ENCODE measurements at places on chromosomes 11 and 22.

DNA sequence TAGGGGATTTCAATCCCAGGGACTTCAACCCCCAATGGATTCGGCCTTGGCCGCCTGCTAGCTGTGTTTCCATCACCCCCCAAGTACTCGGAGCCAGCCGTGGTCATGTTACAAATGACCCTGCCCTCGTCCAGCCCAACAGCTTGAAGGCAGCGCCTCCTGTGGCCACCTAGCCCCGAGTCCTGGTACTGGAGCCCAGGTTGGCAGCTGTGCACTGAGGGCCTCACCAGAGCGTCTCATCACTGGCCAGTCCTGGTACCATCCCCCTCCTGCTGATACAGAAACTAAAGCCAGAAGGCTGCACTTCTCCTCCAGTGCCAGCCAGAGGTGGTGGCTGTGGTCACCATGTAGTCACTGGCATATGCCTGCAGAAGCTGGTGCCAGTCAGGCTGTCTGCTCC is 44.9 kb upstream of the FADD start:
- DNase-seq, result no peak

DNA sequence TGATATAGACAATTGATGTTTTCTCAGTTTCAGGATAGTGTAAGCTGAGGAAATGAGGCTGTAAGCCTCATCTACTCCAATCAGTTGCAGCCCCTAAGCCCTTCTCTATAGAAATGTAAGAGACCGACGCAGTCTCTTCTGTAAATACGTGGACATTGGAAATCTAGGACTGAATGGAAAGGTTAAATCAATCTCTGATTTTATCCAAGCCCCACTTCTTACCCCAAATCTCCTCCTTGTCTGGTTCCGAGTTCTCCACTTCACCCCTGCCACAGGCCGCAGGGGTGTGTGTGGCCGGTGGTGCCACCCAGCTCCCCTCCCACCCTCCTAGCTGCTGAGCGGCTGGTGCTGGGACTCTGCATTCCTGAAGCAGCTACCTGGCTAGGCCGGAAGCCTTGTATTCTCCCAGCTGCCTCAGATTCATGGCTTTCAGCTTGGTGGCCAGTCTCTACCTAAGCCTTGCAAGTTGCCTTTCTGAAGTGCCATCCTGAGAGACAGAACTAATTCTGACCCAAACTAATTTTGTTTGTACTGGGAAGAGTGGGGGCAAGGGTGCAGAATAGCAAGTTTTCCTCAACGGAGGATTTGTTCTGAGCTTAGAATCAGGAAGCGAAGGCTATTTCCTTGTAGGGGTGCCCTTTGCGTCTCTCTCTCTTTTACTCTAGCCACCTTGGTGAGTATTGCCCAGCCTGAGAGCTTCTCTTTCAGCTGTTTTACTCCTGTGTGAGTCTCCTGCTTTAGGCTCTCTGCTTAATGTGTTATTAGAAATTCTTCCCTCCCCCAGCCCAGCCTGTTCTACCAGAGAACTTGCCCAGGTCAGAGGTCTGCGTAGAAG is 749 bp downstream of the VWA5A start:
- DNase-seq, result no peak

DNA sequence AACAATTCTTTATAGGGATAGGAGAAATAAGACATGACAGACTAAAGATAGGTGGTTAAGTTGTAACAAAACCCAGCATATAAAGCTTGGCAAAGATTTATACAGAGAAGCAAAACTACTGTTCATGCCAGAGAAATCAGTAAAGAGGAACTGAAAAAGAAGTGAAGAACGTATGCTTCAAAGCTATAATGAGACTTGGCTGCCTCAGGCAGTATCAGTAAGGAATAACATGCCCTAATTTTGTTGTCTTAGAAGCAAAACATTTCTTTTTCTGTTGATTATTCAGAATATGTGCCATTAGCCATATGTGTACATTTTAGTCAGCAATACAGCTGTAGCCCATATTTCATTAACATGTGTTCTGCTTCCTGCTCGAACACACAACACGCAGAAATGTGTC is 403.2 kb downstream of the NELL1 start:
- no peak for DNase-seq

- no peak for DNase-seq
Measured at GRCh38 chr11:3882655-3883054, 27.2 kb downstream of the STIM1 start.

GRCh38 chr11:131674051-131674755 is 303.8 kb downstream of the NTM start:
- DNase-seq, result peak; percentile 85

DNA sequence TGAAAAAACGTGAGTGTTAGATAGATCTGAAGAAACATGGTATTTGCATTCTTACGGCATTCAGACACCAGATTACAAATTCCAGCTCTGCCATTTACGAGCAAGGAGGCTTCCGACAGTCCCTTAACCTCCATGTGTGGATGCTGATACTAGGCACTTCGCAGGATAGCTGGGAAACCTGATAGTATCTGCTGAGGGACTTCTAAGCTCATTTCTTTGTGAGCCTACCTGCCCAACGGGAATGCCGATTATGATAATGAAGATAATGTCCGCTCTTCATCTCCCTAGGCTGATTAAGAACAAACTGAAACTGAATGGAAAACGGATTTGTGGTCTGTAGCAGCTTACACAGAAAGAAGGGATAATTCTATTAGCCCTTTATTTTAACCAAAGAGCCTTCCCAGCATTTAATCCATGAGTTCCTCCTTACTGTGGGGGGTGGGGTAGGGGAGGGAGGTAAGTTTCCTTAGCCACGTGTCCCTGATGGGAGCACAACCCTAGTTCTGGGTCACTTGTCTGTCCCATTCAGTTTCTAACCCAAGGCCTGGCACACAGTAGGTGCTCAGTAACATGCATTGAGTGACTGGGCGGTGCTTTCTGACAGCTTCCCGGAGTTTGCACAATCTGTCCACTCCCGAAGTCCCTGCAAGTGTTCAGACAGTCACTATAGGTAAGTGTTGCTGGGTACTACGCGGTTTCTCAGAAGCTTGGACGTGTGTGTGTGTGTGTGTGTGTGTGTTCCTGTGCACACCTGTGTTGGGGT is 39.2 kb downstream of the CD6 start:
- DNase-seq, result no peak

- DNase-seq, result no peak
Measured at GRCh38 chr11:128194216-128194615, 393.1 kb downstream of the ETS1 start.

DNA sequence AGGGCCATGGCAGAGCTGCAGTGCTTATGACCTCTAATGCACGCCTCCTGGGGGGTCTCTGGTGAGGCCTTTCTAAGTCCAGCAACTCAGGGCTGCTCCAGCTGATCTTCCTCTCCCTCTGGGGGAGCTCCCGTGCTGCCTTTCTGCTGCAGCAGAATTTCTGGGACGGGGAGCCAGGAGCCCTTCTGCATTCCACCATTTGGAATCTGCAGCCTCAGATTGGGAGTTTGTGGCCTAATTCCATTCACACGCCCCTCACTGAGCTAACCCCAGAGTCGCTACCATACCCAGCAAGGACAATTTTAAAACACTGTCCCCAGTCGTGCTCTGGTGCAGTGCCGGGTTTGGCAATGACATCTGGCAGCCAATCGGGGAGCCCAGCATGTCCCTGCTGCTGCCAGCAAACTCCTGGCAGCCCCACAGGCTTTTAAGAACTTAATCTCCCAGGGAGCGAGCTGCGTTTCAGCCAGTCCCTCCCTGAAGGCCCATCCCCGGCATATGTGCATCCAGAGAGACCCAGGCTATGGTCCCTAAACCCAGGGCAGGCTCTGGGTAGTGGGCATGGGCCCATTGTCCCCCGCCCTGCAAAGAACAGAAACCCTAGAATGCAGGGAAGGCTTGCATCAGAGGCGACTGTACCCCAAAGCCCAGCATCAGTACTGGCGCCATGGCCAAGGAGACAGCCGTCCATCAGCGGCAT is 4.7 kb downstream of the SHANK2 start:
- no peak for DNase-seq

GRCh38 chr22:40107244-40107643 is 70.5 kb upstream of the TNRC6B start:
- DNase-seq, result no peak

GRCh38 chr22:37314315-37315074 is 32.2 kb downstream of the CYTH4 start:
- DNase-seq, result no peak

DNA sequence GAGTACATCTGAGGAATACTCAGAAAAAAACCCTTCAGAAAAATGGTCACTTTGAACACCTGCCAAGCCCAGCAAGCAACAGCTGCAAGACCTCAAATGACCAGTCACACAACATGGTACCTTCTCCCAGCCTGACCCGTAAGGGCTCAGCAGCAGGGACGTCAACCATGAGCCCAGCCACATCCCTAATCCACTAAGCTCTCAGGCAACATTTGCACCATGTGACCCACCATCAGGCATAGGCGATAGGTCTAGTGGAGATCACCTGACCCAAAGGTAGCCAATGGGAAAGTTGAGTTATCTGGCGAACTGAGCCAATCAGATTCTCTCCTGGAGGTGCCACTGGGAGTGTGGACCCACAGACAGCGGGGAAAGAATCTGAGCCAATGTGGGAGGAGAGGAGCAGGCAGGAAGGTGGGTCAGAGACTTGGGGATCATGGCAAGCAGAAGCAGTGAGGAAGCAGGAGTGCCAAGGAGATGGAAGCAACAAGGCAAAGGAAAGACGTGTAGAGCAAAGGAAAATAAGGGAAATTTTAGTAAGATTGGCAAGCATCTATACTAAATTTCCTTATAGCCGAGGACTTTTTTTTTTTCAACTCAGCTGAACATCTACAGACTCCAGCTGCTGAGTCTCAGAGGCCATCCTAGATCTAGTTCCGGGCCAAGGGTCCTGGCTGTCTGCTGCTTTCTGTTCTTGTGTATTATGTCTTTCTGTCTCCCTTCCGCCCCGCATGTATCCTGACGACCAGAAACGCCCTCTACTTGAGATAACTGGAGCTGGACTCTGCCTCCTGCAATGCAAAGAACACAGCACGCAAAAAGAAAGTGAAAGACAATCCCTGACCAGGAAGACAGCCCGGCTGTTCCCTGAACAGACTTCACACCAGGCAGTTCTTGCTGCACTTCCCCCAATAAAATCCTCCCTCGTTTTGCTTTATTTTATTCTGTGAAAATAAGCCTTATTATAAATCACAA is 11.0 kb upstream of the PLAAT2 start:
- no peak for DNase-seq

DNA sequence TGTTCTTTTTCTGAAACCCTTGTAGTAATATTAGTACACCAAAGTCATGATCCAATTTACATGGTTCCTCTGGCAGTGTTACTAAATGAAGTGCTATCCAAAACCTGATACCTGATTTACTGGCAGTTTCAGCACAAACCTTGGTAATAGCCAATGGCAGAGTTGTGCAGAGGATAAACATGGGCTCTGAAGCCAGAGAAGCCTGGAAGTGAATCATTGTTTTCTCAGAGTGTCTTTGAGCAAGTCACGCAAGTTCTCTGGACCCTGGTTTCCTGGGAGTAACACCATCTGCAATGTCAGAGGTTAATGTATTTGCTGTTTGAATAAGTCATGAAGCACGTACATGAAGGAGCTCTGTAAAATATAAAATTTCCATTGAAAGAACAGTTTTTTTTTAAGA is 222.3 kb upstream of the NARS2 start:
- DNase-seq, result no peak

DNA sequence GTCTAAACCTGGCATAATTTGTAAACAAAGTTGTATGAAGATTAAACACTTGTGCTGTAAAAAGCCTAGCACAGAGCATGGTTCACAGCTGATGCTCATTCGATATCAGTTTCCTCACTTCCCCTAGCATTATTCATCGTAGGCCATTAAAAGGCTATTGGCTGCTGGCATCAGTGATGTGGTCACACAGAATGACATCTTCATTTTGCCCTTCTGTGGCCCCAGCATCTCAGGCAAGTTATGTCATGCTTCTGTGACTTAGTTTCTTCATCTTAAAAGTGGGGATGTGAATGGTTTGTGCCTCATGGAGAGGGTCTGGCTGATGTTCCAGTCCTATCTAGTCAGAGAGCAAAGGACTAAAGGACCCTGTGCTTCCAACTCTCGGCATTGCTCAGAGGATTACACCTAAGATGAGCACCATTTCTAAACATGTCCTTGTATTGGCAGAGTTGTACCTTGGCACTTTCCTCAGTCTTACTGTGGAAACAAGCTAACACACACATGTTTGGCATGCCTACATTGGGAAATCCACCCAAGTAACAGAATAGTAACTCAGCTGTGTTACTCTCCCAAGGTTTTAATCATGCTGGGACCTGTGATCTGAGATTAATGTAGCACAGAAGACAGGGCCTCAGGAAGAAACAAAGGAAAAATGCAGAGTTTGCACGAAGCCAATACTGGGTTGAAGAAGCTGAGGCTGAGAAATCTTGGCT is 83.5 kb upstream of the OR9Q1 start:
- DNase-seq, result no peak

GRCh38 chr11:77658213-77659013 is 20.8 kb upstream of the CLNS1A start:
- no peak for DNase-seq

DNA sequence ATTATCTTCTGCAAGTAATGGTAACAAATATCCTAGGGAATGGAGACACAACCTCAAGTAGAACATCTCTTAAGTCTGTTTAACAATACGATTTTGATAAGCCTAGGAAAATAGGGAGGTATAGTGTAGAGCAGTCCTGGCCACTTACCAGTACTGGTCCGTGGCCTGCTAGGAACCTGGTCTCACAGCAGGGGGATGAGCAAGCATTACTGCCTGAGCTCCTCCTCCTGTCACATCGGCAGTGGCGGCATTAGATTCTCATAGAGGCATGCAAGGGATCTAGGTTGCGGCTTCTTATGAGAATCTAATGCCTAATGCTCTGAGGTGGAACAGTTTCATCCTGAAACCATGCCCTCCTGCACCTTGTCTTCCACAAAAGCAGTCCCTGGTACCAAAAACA is 4.4 kb downstream of the OR51V1 start:
- no peak for DNase-seq

- peak; percentile 19 for DNase-seq
Measured at GRCh38 chr11:1853376-1854131, 670 bp downstream of the LSP1 start.

DNA sequence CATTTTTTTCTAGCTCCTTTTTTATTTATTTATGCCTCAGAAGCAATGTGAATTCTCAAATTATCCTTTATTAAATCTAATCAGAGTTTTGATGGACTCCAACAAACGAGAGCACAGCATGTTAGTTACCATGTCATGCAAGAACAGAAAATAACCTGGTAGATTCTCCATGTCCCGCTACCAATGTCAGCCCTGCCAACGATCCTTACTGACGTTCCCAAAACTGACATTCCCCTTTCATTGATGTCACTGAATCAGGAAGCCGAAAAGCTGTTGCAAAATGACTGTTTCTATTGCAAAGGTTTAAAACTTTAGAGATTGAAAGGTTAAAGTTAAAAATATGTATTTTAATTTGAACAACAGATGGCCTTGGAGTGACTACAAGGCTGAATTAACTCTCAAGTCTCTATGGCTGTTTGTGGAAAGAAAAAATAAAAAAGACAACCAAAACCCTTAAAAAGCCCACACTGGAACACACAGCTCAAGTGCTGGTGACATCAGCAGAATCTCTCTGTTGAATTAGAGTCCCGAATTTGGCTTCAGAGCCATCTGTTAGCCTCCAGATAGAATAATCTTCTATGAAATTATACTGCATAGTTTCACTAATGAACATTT is 96.8 kb downstream of the BDNF start:
- DNase-seq, result no peak
